Fibroblast of the aortic adventitia (primary cell): ENCODE measurements at places on chromosomes 11 and 22. TPM values are rescaled to one million over a fixed set of nuclear protein-coding genes. Genes with fewer than 3 reads are reported as not detected.

DNA sequence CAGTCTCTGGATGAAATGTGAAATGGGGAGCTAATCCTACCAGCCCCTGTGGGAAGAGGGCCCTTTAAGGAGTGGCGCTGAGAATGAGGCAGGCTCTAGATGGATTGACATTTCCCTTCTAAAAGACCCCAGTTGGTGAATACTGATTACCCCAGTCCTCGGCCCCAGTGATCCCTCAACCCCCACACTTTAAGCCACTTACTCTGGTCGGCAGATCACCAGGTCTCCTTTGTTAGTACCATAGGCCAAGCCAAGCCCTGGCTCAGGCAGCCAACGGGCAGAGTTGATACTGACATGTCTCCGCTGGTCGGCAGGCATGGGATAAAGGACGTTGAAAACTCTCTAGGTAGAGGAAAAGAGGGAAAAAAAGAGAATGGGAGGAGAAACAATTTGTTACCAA, 26.1 kb upstream of the CHRM4 start:
- DNase-seq, result no peak

DNA sequence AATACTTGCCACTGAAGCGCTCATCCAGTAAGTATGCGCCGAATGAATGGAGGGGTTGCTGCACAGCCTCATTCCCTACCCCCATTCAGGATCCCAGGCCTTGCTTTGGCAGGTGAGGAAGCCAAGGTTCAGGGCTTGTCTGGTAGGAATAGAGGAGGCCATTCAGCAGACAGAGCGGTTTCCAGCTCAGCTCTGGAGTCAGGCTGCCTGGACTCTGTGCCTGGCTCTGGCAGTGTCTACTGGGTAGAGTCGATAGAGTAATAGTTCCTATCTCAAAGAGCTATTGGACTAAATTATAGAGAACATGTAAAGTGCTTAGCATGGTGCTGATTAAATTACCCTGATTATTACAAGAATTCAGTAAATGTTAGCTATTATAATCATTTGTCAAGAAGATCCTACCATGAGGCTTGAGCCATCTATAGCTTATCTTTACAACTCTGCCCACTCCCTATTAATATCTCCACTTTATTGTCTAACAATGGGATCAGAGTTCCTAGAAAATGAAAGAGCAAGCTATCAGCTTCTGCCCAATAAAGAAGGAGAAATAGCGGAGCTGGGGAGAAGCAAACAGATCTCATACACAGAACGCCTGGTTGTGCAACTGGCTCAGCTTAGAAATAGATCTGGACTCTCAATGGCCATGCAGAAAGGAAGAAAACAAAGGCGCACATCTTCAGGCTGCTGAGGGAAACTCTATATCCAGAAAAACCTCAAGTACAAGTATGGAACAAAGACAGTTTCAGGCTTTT, 6.6 kb upstream of the SNX32 start:
- DNase-seq, result no peak

- no peak for DNase-seq
Observed at GRCh38 chr11:35874751-35875450, 69.0 kb upstream of the LDLRAD3 start.

GRCh38 chr11:85945788-85946187, 90.6 kb downstream of the CCDC83 start:
- DNase-seq, result no peak

The SPDYC gene
- total RNA-seq, result not detected in 2 replicates

The BRMS1 gene
- total RNA-seq, result 22.6 and 38.5 TPM in 2 replicates

The LMNTD2 gene
- 0.36 TPM in 1 of 2 replicates, not detected in the other for total RNA-seq

The SF3A1 gene
- 40.8 and 43.7 TPM in 2 replicates for total RNA-seq

DNA sequence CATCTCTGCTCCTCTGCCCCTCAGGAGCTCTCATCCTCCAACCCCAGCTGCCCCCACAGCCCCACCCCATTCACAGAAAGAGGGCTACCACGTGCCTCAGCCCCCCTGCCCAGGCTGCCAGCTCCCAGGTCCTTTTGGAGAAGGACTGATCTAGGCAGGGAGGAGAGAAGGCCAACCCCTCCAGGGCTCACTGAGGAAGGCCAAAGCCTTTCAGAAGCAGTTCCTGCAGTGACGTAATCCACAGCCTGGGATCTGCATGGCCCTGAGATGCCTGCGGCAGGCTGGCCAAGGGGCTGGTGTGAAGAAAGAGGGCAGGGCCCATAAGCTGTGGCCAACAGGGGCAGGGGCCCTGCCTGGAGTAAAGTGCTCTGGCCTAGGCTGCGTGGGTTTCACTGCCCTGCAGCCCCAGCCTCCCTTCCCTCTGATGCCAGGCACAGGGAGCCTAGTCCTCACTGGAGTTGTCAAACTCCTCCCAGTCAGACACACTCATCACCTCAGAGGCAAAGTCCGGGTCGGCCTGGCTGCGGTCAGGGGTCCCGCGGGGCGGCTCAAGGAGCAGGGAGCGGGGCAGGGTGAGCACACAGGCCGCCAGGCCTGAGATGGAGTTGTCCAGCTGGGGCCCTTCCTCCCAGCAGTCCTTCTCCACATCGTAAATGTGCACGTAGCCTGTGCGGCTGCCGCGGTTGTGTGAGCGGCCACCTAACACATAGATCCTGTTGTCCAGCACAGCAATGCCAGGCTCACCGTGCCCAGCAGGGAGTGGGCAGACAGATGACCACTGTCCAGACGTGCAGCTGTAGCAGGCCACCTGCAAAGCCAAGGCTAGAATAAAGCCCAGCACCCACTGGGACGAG, 4.2 kb upstream of the SCARF2 start:
- DNase-seq, result peak; percentile 42

DNA sequence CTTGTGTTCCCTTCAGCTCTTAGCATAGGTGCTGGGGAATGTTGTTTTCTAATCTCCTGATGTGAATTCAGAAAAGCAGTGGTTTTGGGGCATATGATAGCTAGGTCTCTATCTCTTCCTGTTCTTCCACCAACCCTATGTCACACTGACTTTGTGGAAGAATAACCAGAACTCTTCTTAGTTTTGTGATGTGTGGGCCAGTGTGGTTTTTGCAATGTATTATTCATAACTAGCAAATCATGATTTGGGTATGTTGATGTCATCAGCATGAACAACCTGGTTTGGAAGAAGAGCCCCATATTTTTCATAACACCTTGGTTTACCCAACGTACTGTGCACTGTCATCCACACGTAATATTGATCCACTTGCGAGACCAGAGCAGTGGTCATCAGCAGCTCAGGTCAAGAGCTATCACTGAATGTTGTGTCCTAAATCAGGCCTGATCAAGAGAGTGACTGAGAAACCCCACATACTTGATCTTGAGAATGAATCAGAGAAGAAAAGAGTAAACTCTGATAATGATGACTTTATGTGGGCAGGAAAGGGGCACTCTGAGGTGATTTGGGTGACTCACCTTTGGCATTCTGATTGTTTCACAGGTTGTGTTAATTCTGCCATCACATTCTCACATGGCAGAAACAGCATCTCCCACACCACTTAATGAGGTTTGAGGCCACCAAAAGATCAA, 19.4 kb upstream of the MS4A6E start:
- no peak for DNase-seq

- no peak for DNase-seq
Observed at GRCh38 chr22:36425977-36426523, 38.3 kb upstream of the MYH9 start.

The ANO5 gene
- 0.16 TPM in 1 of 2 replicates, not detected in the other for total RNA-seq

DNA sequence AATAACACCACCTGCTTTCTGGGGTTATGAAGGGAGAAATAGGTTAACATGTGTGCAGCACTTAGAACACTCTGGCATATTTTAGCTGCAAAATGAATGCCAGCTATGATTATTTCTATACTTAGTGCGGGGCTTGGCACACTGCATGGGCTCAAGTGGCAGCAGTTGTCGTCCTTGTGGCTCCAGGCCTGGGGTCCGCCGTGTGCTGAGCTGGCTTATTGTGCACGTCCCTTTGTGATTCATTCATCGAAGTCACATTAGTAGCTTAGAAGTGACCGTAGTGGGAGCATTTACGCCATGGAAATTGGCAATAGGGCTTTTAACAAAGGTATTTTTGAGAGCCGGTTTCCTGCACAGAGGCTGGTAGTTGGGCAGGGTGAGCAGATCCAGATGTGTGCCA, 4.2 kb downstream of the RASD2 start:
- DNase-seq, result no peak

- DNase-seq, result no peak
Observed at GRCh38 chr11:117910525-117910924, 18.7 kb downstream of the TMPRSS13 start.

- peak; percentile 95 for DNase-seq
Observed at GRCh38 chr11:113553235-113553634, 78.0 kb upstream of the DRD2 start.

GRCh38 chr11:106585061-106585460, 433.2 kb downstream of the GUCY1A2 start:
- peak; percentile 53 for DNase-seq

The OR2AG1 gene
- not detected in 2 replicates for total RNA-seq

The NRIP3 gene
- 4.3 and 21.3 TPM in 2 replicates for total RNA-seq

The TM7SF2 gene
- total RNA-seq, result 9.2 and 10.0 TPM in 2 replicates

- no peak for DNase-seq
Observed at GRCh38 chr11:73229896-73230875, 12.1 kb downstream of the P2RY2 start.

The RCOR2 gene
- total RNA-seq, result 2.9 and 3.3 TPM in 2 replicates

DNA sequence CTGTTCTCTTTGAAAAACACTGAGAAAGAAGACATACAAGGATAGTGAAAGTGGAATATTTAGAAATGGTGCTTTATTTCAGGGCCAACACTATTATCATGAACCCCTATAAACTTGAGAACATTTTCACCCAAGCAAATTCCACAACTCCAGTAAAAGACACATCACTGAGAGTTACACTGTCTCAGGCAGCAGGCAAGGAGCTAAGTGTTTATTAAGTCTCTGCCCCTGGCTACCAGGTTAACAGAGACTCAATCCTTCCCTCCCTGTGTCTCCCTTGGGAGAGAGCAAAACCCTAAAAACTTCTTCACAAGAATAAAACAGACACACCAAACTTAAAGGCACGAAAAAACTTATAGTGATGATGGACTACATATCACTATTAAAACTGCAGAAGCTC, 18.5 kb downstream of the MPPED2 start:
- no peak for DNase-seq

DNA sequence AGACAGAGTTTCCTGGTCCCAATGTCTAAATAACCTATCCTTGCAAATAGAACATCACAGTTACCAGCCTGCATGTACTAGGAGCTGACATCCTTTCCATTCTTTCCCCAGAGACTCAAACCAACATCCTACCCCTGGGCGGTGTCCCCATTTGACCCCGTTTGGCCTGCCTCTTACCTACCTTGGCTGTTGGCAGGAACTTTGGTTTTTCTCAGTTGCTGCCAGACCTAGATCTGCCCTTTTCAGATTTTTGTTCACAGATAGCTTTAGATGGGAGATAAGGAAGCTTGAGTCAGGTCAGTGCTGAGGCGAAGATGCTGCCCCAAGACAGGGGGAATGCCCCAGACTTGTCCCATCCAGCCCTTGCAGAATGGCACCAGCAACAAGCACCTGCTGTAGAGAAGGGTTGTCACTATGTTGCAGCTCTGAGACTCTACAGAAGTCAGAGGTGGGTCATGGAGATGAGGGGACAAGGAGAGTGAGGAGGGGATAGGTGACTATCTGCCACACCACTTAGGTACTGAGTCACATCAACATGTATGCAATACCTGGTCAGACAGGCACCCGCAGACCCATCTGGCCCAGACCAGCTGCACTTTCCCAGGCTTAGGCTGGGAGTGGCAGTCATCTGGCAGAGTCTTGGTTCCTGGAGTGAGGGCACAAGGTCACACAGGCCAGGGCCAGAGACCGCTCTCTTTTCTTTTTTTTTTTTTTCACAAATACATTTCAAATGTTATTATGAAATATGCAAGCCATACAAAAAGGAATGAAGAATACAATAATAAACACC, 61.5 kb upstream of the POU2AF1 start:
- DNase-seq, result no peak

DNA sequence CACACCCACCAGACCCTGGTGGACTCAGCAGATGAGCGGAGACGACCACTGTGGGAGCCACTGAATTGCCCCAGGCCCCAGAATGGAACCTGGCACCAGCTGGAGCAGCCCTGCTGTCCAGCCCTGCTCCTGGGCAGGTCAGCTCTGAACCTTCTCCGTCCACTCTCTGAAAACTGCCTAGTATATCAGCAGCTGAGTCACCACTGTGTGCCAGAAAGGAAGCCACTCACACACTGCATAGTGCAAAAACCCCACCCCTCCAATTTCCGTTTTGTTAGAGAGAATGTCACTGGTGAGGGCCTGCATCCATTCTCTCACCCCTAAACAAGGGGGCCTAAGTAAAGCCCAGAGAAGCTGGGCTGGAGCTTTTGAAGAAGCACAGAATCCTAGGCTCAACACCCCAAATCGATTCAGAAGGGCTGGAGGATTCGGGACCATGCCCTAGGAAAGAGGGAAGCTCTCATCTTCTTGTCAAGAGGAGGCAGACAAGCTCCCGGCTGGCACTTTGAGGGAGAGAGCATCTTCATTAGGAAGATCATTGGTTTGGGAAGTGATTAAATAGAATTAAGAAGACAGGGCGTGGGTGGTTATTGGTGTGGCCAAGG, 44.5 kb downstream of the GALNT18 start:
- peak; percentile 15 for DNase-seq

The FOLH1 gene
- total RNA-seq, result not detected in 2 replicates

DNA sequence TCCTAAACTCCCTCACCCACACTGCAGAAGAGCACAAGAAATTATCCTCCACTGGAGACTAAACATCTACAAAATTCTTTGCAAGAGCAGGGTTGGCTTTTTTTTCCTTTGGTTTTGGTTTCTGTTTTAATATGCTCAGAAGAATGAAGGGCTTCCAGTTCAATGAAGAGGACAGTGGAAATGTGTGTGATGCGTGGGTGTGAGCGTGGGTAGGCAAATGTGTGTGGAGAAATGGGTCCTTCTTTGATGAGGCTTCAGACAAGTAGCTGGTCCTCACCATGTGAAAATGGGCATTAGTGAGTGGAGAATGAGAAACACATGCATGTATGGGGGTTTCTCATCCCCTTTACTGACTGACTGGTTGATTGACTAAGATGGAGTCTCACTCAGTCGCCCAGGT, 263.3 kb upstream of the SYN3 start:
- no peak for DNase-seq
